ENCODE measurements at places on chromosomes 1 and 21.

DNA sequence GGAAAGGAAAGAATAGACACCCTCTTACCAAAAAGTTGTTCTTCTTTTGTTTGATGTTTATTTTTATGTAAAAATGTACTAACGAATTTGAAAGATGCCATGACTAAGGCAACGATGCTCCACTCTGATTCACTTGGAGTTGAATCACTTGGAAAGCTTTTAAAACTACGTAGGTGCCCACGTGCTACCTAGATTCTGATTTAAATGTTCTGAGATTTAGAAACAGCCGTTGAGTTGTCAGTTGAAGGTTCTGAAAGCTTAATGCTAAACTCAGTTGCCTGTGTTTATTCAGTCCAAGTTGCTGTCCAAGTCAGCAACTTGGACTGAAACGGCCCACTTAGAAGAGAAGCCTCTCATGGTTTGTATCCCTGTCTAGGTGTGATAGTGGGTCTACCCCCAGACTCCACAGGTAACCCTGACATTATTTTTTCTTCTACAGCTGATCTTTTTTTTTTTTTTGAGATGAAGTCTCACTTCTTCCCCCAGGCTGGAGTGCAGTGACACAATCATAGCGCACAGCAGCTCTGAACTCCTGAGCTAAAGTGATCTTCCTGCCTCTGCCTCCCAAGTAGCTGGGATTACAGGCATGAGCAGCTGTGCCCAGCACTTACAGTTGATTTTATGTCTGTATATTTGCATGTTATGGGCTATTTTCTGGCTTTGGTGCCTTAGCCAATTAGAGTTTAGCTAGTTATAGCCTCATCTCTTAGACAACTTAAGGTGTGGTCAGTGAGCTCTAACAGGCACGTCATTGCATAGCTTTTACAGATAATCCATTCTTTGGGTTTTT is 1.4 kb upstream of the VAMP4 start:
- no peak for DNase-seq

GRCh38 chr1:13825033-13825432 is 125.0 kb downstream of the PRDM2 start:
- no peak for DNase-seq

- DNase-seq: no peak
Measured at GRCh38 chr1:160018900-160019299, 12.9 kb downstream of the PIGM start.

- no peak for DNase-seq
Measured at GRCh38 chr1:197620714-197621163, 154.5 kb downstream of the DENND1B start.

GRCh38 chr1:216325336-216325735 is 97.9 kb downstream of the USH2A start:
- no peak for DNase-seq

- no peak for DNase-seq
Measured at GRCh38 chr1:247517795-247518612, 18.2 kb downstream of the OR2C3 start.

DNA sequence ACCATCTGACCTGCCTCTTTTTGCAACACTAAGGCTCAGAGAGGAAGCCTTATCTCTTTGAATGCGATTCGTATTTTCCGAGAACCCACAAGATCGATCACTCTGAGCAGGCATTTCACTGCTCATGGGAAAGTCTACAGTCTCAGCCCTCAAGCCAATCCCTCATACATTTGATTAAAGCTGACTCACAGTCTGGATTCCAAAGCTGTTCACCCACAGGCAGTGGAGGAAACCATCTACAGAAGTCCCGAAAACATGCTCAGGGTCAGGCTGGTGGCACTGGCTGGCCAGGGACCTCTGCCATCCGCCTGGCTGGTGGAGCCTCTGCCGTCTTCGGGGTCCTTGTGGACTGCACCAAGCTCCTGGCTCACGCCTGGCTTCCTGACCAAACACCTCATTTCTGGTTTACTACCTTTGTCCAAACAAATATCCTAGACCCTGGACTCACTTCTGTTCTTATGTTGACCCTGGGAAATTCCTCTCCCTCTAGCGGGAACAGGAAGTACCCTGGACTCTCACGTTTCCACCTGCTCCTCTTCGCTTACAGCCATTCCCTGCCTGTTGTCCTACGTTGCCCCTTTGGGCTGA is 650.0 kb downstream of the SMYD3 start:
- DNase-seq: no peak

DNA sequence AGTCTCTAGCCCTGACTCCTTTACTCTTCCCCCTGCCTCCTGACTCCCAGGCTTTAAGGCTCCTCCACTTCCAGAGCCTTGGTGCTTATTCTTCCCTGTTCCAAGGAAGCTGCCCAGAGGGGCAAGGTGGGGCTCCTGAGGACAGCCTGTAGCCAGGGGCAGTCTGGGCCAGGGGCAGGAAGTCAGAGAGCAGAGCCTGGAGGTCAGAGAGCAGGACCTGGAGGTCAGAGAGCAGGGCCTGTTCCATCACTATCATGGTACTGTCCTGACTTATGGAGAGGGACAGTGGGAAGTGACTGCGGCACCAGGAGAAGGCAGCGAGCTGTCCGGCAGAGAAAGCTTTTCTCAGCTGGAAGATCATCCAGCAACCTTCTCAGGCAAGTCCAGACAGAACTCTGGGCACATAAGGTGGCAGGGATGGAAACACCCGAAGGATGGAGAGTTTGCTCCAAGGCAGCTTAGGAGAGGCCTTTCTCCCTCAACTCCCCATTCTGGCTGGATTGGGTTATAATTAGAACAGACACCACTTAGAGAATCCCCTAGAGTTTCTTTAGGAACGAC is 25.0 kb downstream of the PLXNA2 start:
- DNase-seq: no peak

- no peak for DNase-seq
Measured at GRCh38 chr1:37822906-37823815, 15.2 kb upstream of the YRDC start.

- DNase-seq: no peak
Measured at GRCh38 chr1:60066001-60066400, 7.6 kb downstream of the C1orf87 start.

DNA sequence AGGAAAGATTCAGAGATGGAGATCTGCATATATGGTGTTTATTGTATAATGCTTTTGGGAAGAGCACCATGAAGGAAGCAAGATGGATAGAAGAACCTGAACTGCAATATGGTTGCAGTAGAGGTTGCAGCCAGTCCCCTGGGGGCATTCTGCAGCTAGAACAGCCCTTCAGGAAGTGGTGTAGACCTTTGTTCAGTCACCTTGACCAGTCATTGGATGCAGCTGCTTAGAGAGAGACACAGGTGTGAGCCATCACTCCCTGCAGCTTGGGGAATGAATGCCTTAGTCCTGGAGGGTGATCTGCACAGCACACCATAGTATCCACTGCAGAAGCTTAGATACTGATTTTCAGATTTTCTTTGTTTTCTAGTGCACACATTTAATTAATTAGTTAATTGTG is 42.3 kb downstream of the NEK7 start:
- DNase-seq: no peak

GRCh38 chr1:10789803-10790702 is 6.4 kb downstream of the CASZ1 start:
- DNase-seq: no peak

GRCh38 chr1:87449348-87449963 is 120.8 kb downstream of the LMO4 start:
- no peak for DNase-seq

GRCh38 chr1:80624682-80625081 is 1176.1 kb upstream of the ADGRL2 start:
- no peak for DNase-seq

DNA sequence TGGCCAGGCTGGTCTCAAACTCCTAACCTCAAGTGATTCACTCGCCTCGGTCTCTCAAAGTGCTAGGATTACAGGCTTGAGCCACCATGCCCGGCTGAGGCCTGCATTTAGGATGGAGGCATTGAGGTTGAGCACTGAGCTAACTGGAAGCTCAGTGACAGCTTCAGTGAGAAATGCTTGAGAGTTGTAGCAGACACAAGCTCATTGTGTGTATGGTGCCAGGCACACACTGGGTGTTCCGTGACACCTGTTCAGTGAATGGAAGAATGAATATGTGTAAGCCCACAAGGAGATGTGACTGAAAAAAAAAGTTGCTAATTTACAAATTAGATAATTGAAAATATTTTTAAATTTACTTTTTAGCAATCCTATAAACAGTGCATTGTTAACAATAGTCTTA is 21.8 kb downstream of the LURAP1 start:
- DNase-seq: no peak

- no peak for DNase-seq
Measured at GRCh38 chr1:176193663-176194062, 13.4 kb downstream of the COP1 start.

DNA sequence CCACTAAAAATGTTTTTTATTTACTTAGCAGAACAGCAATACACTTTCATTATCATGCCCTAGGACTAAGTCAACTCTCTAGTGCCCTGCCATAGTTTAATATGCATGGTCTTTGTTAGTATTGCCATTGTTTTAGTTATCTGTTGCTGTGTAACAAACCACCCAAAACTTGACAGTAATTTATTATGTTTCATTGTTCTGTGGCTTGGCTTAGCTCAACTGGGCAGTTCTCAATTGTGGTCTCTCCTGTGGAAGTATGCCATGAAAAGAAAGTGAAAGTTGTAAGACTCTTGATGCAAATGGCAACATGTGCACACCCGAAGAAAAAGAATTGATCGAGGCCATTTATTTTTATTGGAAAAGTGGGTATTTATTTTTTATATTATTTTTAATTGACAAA is 206.3 kb upstream of the KCTD3 start:
- no peak for DNase-seq

DNA sequence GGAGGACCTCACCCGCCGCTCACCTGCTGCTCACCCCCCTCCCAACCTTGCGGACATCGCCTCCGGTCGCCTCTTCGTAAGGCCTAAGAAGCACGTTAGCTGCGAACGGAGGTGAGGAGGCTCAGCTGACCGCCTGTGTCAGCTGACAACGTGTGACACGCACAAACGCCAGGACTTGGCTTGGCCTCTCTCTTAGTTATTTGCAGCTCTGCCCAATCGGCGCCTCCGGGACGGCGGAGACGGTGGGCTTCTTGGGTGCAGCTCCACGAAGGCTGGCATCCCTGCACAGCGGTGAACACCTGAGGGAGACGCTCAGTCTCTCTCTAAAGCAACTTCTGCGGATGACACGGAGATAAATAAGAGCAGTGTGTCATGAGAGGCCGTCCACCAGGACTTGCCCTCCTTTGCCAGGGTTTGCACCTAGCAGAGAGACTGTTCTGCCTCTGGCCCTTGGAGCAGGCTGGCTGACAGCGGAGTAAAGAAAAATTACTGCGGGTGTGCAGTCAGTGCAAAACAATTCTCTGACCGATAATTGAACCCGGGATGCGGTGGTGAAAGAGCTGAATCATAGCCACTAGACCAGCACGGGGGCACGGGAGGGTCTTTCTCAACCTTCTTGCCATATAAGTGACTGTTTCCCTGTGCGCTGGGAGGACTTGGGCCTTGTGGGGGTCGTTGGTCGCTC is 318.9 kb downstream of the FAM72C start:
- DNase-seq: no peak

DNA sequence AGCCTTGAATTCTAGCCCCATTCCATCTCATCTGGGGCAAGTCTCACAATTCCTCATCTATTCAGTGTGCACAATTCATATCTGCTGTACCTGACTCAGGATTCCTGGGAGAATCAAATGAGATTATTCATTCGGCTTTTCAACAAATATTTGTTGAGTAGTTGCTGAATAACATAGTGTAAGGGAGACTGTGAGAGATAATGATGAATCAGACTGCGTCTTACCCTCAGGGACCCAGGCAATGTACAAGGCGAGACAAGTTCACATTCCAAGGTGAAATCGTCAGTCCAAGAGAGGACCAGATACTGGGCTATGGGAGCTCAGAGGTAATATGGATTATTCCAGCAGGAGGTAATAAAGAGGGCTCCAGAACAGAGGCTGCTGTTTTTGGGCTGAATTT is 67.8 kb upstream of the SMYD2 start:
- no peak for DNase-seq

DNA sequence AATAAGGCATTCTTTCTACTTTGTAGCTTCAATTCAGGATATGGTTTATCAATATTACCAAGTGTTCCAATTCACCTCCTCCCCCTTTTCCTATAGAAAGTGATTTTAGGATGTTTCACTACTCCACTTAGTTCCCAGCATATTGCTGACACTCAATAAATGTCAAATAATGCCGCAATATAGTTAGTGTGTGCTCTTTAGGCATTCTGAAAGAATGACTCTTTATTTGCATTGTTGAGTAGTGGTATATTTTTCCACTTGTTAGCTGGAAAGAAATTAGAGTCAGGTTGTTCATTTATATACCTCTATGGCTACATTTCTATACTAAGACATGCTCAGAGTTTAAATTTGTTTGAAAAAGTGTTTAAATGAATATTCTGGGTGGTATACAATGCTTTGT is 154.6 kb upstream of the C1orf105 start:
- no peak for DNase-seq

- DNase-seq: no peak
Measured at GRCh38 chr21:26766826-26767325, 78.3 kb downstream of the ADAMTS1 start.

GRCh38 chr1:230173187-230173975 is 106.3 kb downstream of the GALNT2 start:
- no peak for DNase-seq

DNA sequence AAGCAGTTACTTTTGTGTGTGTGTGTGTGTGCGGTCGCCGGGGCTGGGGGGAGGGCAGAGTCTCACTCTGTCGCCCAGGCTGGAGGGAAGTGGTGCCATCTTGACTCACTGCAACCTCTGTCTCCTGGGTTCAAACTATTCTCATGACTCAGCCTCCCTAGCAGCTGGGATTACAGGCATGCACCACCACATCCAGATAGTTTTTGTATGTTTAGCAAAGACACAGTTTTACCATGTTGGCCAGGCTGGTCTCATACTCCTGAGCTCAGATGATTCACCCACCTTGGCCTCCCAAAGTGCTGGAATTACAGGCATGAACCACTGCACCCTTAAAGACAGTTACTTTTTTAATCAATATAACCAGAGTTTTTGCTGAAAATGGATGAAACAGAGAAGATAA is 207.0 kb downstream of the PTPRC start:
- DNase-seq: no peak

GRCh38 chr1:223421676-223422075 is 28.5 kb downstream of the CCDC185 start:
- no peak for DNase-seq

DNA sequence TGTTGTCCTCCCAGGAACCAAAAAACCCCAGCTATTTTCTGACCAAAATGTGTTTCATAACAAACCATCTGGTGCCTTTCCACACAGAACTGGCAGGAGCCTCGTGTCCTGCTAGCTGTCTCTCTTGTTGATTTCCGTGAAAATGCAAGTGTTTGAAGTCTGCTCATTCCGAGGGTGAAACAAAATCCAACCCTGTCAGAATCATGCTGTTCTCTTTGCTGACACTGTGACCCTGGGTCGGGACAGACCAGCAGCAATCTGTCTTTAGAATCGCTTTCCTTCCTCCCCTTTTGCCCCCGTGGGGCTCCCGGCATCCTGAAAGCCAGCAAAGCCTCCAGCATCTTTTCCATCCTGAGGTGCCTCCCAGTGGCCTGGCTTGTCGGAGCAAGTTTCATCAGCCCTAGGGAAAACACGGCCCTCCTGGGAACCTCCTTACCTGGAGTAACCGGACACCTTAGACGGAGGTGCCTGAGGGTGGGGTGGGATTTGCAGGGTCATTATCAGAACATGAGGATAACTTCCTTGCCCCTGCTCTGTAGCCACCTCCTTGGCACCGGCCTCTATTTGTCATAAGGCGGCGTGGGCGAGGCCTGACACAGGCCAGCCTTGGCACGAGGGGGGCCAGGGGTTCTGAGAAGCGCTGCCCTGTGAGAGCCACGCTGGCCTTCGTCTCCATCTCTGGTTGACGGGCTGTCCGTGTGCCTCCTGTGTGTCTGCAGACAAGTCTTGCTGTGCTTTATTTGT is 24.9 kb downstream of the LDLRAP1 start:
- DNase-seq: no peak

GRCh38 chr1:29960876-29961275 is 724.6 kb downstream of the PTPRU start:
- DNase-seq: no peak

Measured in effector CD8-positive, alpha-beta T cell (primary cell).